ENCODE measurements at places on chromosomes 2 and 18.
A peak's percentile ranks its signal among the peaks of the same experiment; 100 is the strongest.

GRCh38 chr2:163462993-163463392, 272.8 kb downstream of the FIGN start:
- no peak for DNase-seq

GRCh38 chr2:136204971-136205370, 87.0 kb upstream of the CXCR4 start:
- DNase-seq: no peak

GRCh38 chr18:58988600-58988999, 123.9 kb downstream of the ZNF532 start:
- DNase-seq: no peak

- DNase-seq: no peak
These were observed 48.6 kb downstream of the MYO7B start for GRCh38 chr2:127584047-127584446.

GRCh38 chr2:32877587-32878510, 68.9 kb upstream of the LTBP1 start:
- no peak for DNase-seq

GRCh38 chr2:31312898-31313297, 78.9 kb downstream of the EHD3 start:
- no peak for DNase-seq

GRCh38 chr18:76499637-76500340, 4.7 kb upstream of the ZNF516 start:
- DNase-seq: no peak

- DNase-seq: no peak
These were observed 31.7 kb downstream of the L3MBTL4 start for GRCh38 chr18:6382963-6383362.

GRCh38 chr2:98518101-98518500, 73.4 kb downstream of the INPP4A start:
- peak; percentile 65 for DNase-seq

Measured in CD4-positive, alpha-beta memory T cell (primary cell).